ENCODE measurements at places on chromosomes 2 and 18. TPM values are rescaled to one million over a fixed set of nuclear protein-coding genes. Genes with fewer than 3 reads are reported as not detected.
A peak's percentile ranks its signal among the peaks of the same experiment; 100 is the strongest.

- no peak overlapping the region for H3K4me3 ChIP-seq
- H3K27me3 ChIP-seq = no peaks in the 10 kb centered on the region
- no peak for DNase-seq
- H3K36me3 ChIP-seq = peaks cover 29% of the 10 kb centered on the region
- peak overlapping the region; percentile 2 for H3K27ac ChIP-seq
- H3K4me1 ChIP-seq = peaks cover 5% of the 10 kb centered on the region
Observed at GRCh38 chr2:46363535-46364170, 66.4 kb downstream of the EPAS1 start.

DNA sequence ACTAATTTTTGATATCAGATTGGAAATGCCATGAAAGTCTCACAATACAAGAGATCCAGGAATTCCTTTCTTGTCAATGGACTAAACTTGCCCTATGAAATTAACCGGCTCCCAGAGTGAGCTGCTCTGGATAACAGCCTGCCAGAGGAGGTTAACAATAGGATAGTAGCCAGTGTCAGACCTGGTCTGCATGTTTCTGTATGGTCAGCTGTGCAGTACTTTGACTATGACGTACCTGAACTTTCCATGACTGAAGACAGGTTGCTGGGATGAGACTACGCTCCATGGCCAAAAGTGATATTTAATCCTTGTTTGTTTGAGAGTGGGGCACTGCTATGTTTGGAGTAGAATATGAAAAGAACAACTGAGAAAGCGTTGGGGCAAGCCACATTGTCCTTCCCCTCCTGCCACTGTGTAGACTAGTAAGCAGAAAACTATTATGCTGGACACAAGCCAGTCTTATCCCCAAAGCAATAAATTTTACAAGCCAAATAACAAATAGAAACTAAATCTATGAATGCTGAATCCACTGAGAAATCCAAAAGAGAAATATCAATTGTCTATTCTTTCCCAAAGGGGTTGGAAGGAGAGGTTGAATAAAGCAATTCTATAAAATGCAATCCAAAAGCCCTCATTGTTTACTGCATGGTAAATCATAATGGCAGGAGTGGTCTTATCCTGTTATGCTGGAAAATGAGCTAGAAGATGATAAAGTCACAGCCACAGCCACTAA lies 115.5 kb upstream of the CYP26B1 start:
- no peaks in the 10 kb centered on the region for H3K36me3 ChIP-seq
- DNase-seq = no peak
- no peak overlapping the region for H3K4me3 ChIP-seq
- H3K27me3 ChIP-seq = no peaks in the 10 kb centered on the region
- no peaks in the 10 kb centered on the region for H3K4me1 ChIP-seq

- H3K4me3 ChIP-seq = peak overlapping the region; percentile 72
- DNase-seq = no peak
- no peaks in the 10 kb centered on the region for H3K27me3 ChIP-seq
Observed at GRCh38 chr18:50558948-50559751, 737 bp upstream of the MAPK4 start.

DNA sequence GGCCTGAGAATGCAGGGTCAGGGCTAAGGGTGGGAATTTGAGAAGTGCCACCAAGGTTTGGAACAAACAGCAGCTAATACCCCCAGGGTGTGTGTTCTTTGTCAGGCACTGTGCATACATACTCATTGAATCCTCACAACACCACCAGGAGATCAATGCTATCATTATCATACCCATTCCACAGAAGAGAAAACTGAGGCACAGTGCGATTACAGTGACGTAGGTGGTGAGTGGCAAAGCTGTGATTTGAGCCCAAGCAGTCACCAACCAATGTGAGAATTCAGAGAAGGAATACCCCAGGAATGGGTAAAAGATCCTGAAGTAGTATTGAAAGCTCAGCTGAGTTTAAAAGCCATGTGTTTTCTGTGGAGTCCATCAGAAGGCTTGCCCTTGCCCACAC lies 281.6 kb upstream of the MGAT5 start:
- H3K4me1 ChIP-seq = peaks cover 12% of the 10 kb centered on the region
- no peak overlapping the region for H3K4me3 ChIP-seq
- no peak for DNase-seq
- no peaks in the 10 kb centered on the region for H3K36me3 ChIP-seq
- H3K27me3 ChIP-seq = no peaks in the 10 kb centered on the region
- no peak overlapping the region for H3K27ac ChIP-seq

The GPR39 gene
- 2.7 TPM for total RNA-seq

The CROCC2 gene
- total RNA-seq = not detected

The CCDC142 gene
- 43.4 TPM for total RNA-seq

All from thoracic aorta (tissue), 2 donors.